Posterior cingulate gyrus (tissue), 11 donors: ENCODE measurements at places on chromosomes 13 and 19.

GRCh38 chr13:114130131-114130836, 2.1 kb downstream of the RASA3 start:
- no peak for DNase-seq

- no peak for DNase-seq
These were observed 127.4 kb downstream of the DCT start for GRCh38 chr13:94352057-94352456.

- no peak for DNase-seq
These were observed 119.5 kb downstream of the FLT1 start for GRCh38 chr13:28375250-28375930.

GRCh38 chr13:36717017-36717416, 43.2 kb downstream of the SERTM1 start:
- DNase-seq, result no peak

DNA sequence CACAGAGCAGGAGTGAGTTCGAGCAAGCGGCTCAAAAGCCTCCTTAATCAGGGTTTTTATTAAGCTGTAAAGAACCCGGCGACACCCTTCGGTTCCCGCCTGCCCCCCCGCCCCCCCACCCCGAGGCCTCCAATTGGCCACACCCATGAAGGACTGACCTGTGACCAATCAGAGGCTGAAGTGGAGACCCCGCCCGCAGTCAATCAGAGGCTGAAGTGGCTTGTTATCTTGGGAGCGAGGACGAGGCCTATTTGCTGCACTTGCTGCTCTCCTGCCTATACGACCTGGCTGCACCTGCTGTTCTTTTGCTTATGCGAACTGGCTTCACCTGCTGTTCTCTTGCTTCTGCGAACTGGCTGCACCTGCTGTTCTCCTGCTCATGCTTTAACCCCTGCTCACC, 844.9 kb downstream of the OLFM4 start:
- no peak for DNase-seq

DNA sequence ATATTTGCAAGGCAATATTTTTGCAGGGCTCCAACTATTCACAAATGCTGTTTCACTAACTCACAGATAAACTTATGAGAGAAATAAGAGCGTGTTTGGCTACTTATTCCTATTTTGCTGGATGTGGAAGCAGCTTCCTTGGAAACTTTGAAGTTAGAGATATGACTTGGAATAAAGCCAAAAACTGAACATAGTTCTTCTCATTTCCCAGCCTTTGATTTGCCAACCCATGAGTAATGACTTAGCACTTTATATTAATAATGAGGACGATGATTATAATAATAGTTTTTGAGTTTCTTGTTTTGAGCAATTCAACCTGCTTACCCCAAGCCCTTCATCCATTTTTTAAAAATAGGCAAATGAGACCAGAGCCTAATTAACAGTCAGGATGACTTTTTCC, 47.7 kb downstream of the SLC10A2 start:
- no peak for DNase-seq

GRCh38 chr13:42047561-42048341, 697 bp upstream of the DGKH start:
- DNase-seq, result peak; percentile 83

- DNase-seq, result no peak
These were observed 521.5 kb upstream of the SPRY2 start for GRCh38 chr13:80862456-80862855.
